Heart right ventricle (tissue), 16 donors: ENCODE measurements at places on chromosomes 6 and 20. TPM values are rescaled to one million over a fixed set of nuclear protein-coding genes. Genes with fewer than 3 reads are reported as not detected.

ADGB gene
- total RNA-seq, result not detected

MUC22 gene
- total RNA-seq, result 0.07 TPM

DNA sequence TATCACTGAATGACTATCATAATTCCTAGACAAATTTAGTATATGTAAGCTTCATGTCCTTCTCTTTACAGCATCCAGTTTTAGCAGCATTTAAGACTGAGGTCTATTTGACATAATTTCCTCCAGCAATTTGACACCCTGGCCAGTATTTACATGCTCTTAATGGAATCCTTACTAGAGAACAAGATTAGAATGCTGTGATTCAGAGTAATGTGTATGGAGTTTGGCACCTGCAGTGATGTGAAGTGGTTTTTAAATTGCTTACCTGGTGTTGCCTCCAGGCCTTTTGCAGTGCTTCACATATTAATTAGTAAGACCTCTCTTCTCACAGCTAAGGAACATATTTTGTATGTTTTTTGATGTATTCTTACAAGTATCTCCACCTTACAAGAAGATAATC, 9.8 kb downstream of the NKX2-4 start:
- H3K27me3 ChIP-seq, result peaks cover 19% of the 10 kb centered on the region
- no peak overlapping the region for H3K4me3 ChIP-seq
- H3K4me1 ChIP-seq, result peaks cover 7% of the 10 kb centered on the region
- H3K36me3 ChIP-seq, result peaks cover 83% of the 10 kb centered on the region
- DNase-seq, result no peak
- H3K27ac ChIP-seq, result no peak overlapping the region

GRCh38 chr6:137171053-137171374, 2.4 kb downstream of the IL22RA2 start:
- H3K27ac ChIP-seq, result no peak overlapping the region
- no peak for DNase-seq
- no peaks in the 10 kb centered on the region for H3K36me3 ChIP-seq
- no peaks in the 10 kb centered on the region for H3K4me1 ChIP-seq

GRCh38 chr20:32898729-32899128, 40.0 kb downstream of the EFCAB8 start:
- no peak for DNase-seq
- no peak overlapping the region for H3K4me3 ChIP-seq
- H3K27me3 ChIP-seq, result no peaks in the 10 kb centered on the region
- H3K36me3 ChIP-seq, result no peaks in the 10 kb centered on the region

PRSS35 gene
- not detected for total RNA-seq

BPIFB4 gene
- total RNA-seq, result not detected

GRCh38 chr20:25059866-25060465, 2.0 kb upstream of the ACSS1 start:
- no peak for DNase-seq
- H3K36me3 ChIP-seq, result no peaks in the 10 kb centered on the region
- peak overlapping the region; percentile 98 for H3K27ac ChIP-seq
- no peaks in the 10 kb centered on the region for H3K27me3 ChIP-seq
- H3K4me3 ChIP-seq, result no peak overlapping the region
- peaks cover 38% of the 10 kb centered on the region for H3K4me1 ChIP-seq

DNA sequence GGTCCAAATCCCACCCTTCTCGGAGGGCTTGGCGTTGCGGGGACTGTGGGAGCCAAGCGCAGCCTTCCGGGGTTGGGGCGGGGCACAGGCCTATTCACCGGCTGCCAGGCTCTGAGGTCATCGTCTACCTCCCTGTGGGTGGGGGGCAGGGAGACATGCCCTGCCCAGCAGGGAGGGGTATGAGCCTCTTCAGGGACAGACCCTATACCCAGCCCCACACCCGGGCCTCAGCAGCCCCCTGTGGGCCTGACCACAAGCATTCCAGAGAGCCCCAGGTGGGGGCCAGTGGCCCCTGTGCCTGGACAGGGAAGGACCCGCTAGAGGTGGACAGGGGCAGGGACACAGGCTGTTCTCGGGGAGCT, 11.6 kb downstream of the LAMA5 start:
- peak; percentile 68 for DNase-seq
- peaks cover 15% of the 10 kb centered on the region for H3K36me3 ChIP-seq
- peak overlapping the region; percentile 93 for H3K27ac ChIP-seq
- H3K4me3 ChIP-seq, result no peak overlapping the region
- no peaks in the 10 kb centered on the region for H3K27me3 ChIP-seq

DNA sequence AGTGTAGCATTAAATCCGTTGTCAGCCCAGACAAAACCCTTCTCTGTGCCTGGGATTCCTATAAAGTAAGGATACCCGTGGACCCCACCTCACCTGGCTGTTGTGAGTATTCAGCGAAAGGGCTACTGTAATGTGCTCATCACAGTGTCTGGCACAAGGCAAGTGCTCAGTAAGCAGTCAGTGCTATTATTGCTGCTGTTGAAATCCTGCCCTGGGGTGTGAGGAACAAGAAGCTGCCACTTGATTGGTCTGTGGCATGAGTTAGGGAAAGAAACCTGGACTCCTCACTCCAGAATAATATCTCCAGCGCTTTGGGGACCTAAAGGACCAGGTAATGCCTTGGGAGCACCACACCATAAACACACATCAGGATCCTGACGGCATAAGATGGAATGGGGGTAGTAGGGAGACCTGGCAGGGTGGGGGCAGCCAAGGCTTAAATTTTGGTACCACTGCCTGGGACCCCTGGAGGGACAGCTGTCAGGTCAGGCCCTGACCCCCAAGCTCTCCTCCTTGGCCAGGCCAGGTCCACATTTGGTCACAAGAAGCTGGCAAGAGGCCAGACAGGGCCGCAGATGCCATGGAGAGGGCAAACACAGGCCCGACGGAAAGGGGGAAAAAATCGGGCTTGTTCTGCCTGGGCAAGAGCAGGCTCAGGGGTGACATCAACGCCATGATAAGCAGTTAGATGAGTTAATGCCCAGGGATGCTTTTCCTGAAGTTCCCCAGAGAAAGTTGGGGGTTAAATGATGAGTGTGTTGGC, 66.5 kb downstream of the MRPL14 start:
- H3K27me3 ChIP-seq, result no peaks in the 10 kb centered on the region
- H3K36me3 ChIP-seq, result no peaks in the 10 kb centered on the region
- peak overlapping the region; percentile 71 for H3K27ac ChIP-seq
- H3K4me3 ChIP-seq, result no peak overlapping the region

EFCAB8 gene
- total RNA-seq, result not detected

MMP24 gene
- total RNA-seq, result 0.80 TPM

TUBB2B gene
- total RNA-seq, result 1.5 TPM

DNA sequence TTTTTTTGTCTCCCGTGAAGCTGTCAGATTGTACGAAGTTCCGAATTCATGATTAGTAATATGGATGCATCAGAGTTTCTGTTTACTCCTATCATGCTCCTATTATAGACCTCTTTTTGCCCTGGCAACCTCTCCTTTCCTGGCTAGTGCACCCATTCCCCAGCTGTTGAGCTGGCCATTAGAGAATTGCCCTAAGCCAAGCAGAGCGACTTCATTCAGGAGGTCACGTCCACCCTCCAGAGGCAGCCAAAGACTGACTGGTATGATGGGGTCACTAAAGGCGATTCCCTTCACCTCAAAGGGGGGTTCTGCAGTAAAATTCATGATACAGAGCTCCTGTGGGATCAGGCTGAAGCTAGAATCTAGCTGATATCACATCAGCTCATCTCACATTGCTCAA, 351.9 kb downstream of the BTBD3 start:
- no peak for DNase-seq
- no peaks in the 10 kb centered on the region for H3K27me3 ChIP-seq
- H3K27ac ChIP-seq, result no peak overlapping the region
- no peaks in the 10 kb centered on the region for H3K4me1 ChIP-seq
- no peaks in the 10 kb centered on the region for H3K36me3 ChIP-seq

FYN gene
- 46.8 TPM for total RNA-seq

GRCh38 chr6:33770124-33770832, 18.7 kb downstream of the LEMD2 start:
- peaks cover 11% of the 10 kb centered on the region for H3K36me3 ChIP-seq
- no peak overlapping the region for H3K27ac ChIP-seq
- no peak for DNase-seq
- no peaks in the 10 kb centered on the region for H3K27me3 ChIP-seq
- H3K4me1 ChIP-seq, result peaks cover 26% of the 10 kb centered on the region

GRCh38 chr6:139743664-139744437, 369.4 kb upstream of the CITED2 start:
- no peak overlapping the region for H3K27ac ChIP-seq
- H3K36me3 ChIP-seq, result no peaks in the 10 kb centered on the region
- no peak overlapping the region for H3K4me3 ChIP-seq
- DNase-seq, result no peak

DNA sequence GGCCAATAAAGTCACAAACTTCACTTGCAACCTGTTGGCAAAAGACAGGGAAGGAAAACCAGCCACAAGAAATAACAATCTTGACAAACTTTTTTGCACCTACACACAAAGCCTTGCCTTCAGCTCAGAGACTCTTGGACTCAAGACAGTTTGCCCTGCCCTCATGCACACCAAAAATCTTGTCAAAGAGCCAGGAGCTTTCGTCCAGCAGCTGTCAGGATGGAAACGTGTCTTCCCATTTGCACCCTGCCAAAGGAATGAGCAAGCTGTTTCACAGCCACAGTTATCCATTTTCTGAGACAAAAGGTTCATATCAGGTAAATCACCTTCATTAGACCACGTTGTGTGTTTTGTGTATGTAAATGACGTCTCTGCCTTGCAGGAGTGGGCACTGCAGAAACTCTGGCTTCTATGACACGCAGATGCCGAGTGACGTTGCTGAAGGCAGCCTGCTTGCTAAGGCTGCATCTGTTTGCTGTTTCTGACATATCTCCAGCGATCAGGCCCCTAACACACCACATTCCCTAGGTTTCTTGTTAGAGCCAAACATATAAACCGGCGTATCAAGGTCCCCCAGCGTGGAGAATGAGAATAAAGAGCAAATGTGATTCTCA, 193.4 kb downstream of the SYNDIG1 start:
- no peaks in the 10 kb centered on the region for H3K4me1 ChIP-seq
- no peaks in the 10 kb centered on the region for H3K36me3 ChIP-seq
- H3K27me3 ChIP-seq, result no peaks in the 10 kb centered on the region
- H3K27ac ChIP-seq, result no peak overlapping the region
- no peak overlapping the region for H3K4me3 ChIP-seq

- H3K27me3 ChIP-seq, result peaks cover 31% of the 10 kb centered on the region
- H3K4me1 ChIP-seq, result no peaks in the 10 kb centered on the region
- DNase-seq, result no peak
Observed at GRCh38 chr6:12720310-12720709, 3.7 kb downstream of the PHACTR1 start.

- H3K4me3 ChIP-seq, result no peak overlapping the region
- no peak overlapping the region for H3K27ac ChIP-seq
- H3K36me3 ChIP-seq, result no peaks in the 10 kb centered on the region
Observed at GRCh38 chr6:169976301-169977081, 225.1 kb downstream of the ERMARD start.

GRCh38 chr6:25629198-25629576, 22.8 kb upstream of the SCGN start:
- DNase-seq, result no peak
- H3K4me3 ChIP-seq, result no peak overlapping the region
- H3K27ac ChIP-seq, result no peak overlapping the region
- H3K36me3 ChIP-seq, result no peaks in the 10 kb centered on the region
